Heart left ventricle (tissue), 16 donors: ENCODE measurements at places on chromosomes 5 and 9.

DNA sequence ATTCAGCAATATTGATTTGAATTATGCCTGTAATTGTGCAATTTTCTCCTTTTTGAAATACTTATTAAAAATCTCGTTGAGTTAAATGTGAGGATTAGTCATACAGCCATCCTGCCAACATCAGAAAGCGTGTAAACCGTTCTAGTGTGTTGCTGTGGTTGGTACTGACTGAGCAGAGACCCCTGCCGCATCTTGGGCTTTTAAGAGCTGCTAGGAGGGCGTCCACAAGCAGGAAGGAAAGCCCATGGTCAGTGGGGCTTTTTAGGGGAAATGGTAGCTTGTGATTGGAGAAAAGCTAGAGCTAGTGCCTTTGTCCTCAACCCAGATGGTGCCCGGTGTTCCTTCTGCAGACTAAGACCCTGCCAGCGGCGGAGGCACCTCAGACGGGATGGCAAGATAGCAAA is 1.3 kb downstream of the SDHA start:
- no peak for DNase-seq

- DNase-seq = no peak
Observed at GRCh38 chr5:32058101-32058500, 116.0 kb downstream of the GOLPH3 start.

DNA sequence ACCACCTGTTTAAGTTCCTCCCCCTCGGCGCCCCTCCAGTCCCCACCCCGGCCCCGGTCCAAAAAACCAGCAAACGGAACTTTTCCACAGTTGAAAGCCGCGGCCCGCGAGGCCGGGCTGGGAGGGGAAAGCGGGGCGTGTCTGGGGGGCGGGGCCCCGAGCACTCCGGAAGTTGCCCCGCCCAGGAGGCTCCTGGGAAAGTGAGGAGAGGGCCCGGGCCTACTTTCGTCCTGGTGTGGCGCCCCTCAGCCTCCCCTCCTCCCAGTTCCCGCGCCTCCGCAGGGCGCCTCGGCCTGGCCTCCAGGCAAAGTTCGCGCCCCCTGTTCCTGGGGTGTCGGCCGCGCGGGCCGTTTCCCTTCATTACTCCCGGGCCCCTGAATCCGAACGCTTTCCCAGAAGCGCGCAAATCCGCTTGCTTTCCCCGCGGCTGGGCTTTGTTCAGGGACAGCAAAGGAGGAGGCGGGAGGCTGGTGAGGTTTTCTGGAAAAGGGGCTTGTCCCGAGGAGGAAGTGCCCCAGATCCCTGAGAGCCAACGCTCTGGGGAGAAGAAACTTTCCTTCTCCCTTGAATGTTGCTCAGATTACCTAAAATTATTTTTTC is 4.5 kb upstream of the DMRT3 start:
- DNase-seq = no peak

GRCh38 chr9:124010665-124011321 is 775 bp upstream of the LHX2 start:
- DNase-seq = no peak

DNA sequence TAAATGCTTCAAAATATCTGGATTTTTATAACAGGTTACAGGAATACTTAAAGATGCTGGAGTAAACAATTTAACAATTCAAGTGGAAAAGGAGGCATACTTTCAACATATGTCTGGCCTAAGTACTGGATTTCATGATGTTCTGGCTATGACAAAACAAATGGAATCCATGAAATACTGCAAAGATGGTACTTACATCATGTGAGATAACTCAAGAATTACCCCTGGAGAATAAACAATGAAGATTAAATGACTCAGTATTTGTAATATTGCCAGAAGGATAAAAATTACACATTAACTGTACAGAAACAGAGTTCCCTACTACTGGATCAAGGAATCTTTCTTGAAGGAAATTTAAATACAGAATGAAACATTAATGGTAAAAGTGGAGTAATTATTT is 35.6 kb downstream of the SLC30A5 start:
- DNase-seq = no peak

DNA sequence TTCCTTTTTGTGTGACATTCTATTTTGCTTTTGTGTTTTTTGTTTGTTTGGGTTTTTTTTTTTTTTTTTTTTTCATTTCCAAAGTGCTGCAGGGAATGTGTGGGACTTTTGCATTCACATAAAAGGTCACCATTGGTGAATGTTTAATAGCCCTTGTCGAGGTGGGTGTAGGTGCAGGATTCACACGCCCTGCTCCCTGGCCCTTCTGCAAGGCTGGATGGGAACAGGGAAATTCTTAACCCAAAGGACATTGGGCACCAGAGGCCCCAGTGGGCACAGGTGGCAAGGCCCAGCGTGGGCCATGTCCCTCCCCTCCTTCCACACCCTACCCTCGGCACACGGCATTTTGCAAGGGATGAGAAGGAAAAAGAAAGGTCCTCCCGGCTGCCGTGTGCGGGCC is 50.4 kb upstream of the NOTCH1 start:
- no peak for DNase-seq

- DNase-seq = peak; percentile 35
Observed at GRCh38 chr5:52989025-52989780, at the start of gene ITGA2. TSS of gene ITGA2 (plus strand) at chr5:52989352. CDS start at chr5:52989469, 117 bp downstream.

- no peak for DNase-seq
Observed at GRCh38 chr5:177098120-177098469, 11.4 kb downstream of the FGFR4 start.

- DNase-seq = no peak
Observed at GRCh38 chr5:33049298-33049697, 338.2 kb downstream of the NPR3 start.

- DNase-seq = no peak
Observed at GRCh38 chr5:62132276-62132675, 173.7 kb upstream of the KIF2A start.

DNA sequence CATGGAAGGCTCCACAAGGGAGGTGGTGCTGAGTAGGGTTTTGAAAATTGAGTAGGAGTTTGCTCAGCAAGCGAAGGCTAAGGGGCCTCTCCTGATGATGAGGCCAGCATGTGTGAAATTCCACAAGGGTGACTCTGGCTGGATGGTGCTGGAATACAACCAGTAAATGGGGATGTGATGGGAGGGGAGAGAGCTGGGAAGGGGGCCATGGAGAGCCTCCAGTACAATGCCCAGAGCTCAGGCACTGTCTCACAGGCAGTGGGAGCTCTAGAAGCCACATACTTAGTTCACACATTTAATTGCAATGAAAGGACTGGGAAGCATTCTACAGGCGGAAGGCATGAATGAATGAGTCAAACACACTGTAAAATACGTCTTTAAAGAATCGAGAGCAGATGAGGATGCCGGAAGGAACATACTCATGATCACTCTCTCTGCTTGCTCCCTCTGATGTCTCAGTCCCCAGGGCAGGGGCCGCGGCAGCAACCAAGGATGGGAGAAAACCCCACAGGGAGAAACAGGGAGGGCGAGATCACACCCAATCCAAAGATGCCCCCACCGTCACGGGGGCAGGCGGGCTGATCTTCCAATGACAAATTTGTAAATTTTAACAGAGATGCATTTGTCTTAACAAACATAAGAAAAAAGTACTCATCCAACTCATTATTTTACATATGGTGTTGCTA is 261.0 kb downstream of the NSG2 start:
- no peak for DNase-seq

GRCh38 chr9:117187498-117187897 is 227.4 kb downstream of the ASTN2 start:
- no peak for DNase-seq

DNA sequence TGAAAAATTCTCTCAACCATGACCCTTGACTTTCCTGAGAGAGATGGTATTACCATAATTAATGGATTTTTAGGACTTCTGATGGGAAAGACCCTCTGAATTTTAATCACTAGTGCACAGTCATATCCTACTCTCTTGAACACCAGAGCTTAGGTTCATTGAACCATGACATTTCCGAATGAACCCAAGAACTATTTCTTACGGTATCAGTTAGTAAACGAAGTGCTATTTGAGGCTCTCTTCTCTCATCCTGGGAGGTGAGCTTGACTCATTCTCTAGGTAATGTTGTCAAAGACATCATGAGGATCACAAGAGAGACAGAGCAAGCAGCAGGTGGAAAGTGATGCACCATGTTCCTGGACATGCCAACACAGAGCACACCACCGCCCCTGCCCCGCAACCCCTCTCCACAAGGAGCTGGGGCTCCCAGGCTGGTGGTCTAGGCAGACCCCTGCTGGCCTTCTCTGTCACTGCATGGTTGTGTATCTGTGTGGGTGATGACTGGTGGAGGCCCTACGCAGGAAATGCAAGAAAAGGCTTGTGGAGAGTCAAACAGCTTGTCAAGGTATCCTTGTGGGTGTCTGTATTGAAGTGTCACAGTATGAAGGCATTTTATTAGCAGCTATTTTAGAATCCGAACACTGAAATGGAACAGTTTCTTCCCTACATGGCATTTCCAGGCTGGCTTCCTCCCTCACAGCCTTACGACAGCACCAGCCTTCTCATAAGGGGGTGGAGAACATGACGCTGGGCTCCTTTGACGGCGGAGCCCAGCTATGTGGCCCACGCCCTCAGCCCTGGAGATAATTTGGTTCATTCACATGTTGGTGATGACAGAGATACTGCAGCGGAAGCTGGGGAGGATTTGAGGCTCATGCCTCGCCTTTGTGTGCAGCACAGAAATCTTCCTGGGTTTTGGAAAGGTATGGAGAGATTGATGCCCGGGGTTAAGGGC is 297.6 kb downstream of the NTRK2 start:
- no peak for DNase-seq

DNA sequence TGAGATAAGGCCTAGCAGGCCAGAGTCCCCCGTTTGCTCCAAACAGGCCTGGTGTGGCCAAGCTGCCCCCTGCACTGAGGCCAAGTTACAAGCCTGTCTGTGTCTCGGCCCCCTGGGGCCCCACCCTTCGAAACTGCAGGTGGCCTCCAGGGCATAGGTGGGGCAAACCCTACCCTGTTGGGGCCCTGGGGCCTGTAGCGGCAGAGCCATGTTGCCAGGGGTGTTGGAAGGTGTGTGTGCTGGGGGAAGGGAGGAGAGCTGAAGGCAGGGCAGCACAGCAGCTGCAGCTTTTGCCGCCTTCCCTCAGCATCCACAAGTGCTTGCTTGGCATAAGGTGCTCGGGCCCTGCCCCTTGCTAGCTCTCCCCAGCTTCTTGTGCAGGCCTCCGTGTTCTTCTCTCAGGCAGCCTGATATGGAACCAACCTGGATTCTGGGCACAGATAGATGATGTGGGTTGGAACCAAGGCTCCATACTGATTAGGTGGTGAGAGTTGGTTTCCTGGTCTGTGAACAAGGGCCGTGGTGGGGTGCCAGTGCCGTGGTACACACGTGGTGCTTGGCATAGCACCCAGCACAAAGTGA is 12.7 kb downstream of the IRF1 start:
- DNase-seq = no peak

- DNase-seq = no peak
Observed at GRCh38 chr9:129595903-129596540, 24.9 kb downstream of the C9orf50 start.

GRCh38 chr5:11084111-11084510 is 323.1 kb upstream of the DAP start:
- DNase-seq = no peak

DNA sequence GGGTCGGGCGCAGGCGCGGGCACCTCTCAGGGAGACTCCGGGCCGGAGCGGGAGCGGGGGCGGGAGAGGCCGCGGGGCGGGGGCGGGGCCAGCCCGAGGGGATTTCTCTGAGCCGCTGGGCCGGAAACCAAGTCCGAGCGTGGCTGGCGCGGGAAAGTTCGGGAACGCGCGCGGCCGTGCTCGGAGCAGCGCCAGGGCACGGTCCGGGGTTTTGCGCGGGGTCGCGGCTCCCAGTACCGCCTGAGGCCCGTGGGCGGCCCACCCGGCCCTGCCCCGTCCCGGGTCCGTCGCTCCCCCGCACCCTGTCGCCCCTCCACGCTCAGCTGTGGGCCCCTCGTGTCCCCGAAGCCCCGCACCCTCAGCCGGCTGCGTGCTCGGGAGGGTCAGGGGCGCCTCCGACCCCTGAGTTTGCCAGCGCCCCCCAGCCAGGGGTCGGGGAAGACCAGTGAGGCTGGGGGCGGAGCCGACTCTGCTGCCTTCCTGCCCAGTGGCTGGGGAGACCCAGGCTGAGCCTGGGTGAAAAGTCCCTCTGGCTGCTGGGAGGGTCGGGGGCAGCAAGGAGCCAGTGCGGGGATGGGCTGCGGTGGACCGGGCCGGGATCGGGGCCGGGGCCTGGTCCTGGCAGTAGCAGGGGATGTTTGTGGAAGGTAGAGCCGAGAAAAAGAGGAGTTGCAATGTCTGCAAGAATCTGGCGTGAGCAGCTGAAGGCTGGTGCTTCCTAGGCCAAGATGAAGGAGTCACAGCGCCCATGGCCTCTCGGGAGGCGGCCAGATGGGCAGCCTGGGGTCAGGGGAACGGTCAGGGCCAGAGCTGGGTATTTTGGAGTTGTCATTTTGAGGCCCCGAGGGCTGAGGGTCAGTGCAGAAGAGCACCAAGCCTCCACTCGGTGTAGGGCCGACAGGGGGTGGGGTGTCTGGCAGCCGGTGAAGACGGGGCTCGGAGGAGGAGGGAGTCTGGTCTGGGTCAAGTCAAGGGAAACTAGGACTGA is 588 bp downstream of the TRAF2 start:
- DNase-seq = no peak

DNA sequence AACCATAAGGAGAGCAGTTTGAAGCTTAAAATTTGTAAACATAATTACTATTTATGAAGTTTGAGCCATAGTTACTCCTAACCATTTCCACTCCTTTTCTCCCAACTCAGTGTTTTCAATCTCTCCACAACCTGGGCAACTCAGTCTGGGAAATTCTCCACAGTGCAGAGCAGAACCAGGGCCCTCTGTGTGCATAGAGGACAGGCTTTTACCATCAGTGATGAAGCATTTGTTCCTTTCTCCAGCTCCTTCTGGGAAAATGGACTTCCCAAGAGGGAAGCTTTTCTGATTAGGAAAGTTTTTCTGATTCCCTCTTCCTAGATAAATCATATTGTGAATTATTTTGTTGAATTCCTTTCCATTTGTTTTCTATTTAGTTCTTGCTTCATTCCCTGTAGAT is 132.3 kb upstream of the MPDZ start:
- DNase-seq = no peak

DNA sequence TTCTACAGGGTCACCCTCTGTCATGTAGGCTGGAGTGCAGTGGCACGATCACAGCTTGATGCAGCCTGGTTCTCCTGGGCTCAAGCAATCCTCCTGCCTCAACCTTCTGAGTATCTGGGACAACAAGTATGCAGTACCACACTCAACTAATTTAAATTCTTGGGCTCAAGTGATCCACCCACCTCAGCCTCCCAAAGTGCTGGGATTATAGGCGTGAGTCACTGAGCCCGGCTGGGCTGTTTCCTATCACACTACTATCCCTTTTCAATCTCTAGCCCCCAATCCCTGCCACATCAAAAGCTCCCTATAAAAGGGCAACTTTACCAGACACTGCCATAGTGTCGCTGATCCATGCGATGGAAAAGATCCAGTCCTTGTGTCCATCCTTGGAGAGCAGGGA is 20.4 kb downstream of the DCAF12 start:
- DNase-seq = no peak

DNA sequence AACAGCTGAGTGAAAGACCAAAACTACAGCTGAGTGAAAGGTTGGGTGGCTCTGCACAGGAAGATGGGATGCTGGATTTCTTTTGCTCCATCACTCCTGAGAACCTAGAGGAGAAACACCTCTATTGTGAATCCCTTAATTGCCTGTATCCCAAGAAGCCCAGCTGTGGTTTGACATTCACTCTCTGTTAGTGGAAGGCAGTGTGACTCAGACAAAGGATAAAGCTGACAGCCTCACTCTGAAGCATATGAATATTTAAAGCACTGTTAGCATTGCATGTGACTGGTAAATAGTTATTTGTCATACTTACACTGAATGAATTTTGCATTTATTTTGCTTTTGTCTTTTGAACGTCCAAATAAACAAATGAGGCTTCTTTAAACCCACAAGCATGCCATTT is 367.1 kb upstream of the RIOK2 start:
- no peak for DNase-seq

- peak; percentile 84 for DNase-seq
Observed at GRCh38 chr5:34656001-34656699, at the start of gene RAI14. TSS of gene RAI14 (plus strand) at chr5:34656328. CDS start at chr5:34686920, 30,592 bp downstream.
